ENCODE measurements at places on chromosomes 1 and 21.

- DNase-seq: no peak
Observed at GRCh38 chr1:87236585-87236984, 92.1 kb upstream of the LMO4 start.

- peak; percentile 58 for DNase-seq
Observed at GRCh38 chr1:184890539-184890973, 83.8 kb downstream of the NIBAN1 start.

- DNase-seq: no peak
Observed at GRCh38 chr1:226403201-226404034, 4.5 kb downstream of the PARP1 start.

DNA sequence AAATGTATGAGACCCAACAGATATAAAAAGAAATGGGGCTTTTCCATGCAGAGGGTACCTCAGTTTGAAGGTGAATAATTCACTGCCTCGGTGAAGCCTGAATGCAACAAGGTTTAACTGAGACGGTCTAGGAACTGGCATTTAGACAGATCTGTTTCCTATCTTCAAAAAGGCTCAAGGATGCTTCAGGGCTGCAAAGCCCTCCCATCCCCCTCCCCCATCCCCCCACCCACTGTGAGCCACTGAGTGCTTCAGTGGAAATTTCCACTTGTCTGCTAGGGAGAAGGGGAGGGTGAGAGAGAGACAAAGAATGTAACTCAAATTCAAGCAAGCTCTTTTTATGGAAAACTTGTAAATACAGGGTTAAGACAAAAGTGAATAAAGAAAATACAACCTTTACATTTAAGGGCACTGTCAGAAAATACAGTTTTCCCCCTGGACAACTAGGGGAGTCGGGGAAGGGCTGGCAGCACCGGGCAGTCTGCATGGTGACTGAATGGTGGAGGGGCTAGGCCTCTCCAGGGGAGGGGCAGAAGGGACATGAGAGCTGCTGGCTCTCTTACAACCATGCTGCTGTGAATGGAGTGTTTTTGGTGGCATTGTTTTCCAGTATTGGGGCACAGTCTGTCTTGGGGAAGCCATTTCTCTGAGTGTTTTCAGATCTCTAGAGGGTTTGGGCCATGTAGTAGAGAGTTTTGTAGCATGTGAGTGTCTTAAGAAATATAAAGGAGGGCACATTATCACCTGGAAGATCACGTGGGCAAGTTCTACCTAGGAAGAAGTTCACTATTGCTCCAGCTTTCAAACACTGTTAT is 56.7 kb downstream of the MRPS6 start:
- DNase-seq: no peak

All from T-helper 2 cell treated with Interferon-gamma antibody and Interleukin-4, amounts not matched to agents 5 μg/mL and 100 μg/mL, for 36 hours (primary cell).